ENCODE measurements at places on chromosomes 3 and 15.

DNA sequence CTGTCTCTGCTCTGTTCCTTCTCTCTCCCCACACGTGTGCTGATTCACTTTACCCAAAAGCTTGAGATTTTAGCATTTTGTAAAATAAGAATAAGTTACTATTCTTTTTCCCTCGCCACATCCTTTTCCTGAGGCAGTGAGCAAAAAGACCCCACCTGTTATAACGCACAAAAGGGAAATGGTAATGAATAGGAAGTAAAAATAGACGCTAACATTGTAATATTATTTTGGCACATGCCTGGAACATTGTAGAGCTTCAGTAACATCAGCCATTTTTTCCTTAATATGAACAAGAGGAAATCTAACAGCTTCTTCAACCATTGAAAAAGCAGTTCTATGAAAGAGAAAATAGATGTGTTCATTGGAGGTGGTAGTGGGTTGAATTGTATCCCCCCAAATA, 40.5 kb downstream of the CD200 start:
- DNase-seq = no peak

DNA sequence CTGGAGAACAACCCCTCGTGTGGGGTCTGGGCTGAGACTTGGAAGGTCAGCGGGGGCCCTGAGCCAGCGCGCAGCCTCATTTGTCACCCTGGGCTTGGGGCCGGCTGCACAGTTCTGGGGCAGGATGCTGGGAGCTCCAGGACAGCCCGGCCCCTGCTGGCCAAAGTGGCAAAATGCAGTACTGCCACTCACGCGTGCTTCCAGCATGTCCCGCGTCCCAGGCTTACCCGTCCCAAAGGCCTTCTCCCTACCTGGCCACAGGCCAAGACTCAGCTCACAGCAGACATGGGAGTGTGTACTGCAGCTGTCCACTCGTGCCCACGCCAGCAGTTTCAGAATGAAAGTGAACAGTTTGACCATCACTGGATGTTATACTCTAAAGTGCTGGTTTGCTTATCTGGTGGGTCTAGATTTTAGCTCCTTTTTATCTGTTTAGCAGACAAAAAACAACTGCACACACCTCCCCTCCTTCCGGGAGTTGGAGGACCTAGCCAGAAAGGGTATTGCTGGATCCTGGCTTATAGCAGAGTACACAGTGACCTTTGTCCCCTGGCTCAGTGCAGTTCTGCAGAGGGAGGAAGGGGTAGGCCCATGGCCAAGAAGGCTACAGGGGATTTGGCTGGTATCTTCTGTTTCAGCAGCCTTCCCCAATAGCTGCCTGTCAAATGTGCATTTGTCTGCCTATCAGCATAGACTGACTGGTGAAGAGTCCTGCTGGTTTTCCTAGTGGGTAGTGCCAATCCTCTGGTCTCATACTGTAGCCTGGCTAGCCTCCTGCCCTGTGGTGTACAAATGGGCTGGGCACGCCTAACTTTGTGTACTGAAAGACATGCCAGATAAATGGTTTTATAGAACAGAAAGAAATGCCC, 23.2 kb upstream of the IP6K2 start:
- peak; percentile 27 for DNase-seq

GRCh38 chr3:356952-357351, 160.4 kb downstream of the CHL1 start:
- DNase-seq = no peak

- no peak for DNase-seq
These were observed 33.1 kb downstream of the ARMC8 start for GRCh38 chr3:138220242-138220641.

GRCh38 chr3:97647441-97647982, 117.0 kb upstream of the ARL6 start:
- DNase-seq = no peak

DNA sequence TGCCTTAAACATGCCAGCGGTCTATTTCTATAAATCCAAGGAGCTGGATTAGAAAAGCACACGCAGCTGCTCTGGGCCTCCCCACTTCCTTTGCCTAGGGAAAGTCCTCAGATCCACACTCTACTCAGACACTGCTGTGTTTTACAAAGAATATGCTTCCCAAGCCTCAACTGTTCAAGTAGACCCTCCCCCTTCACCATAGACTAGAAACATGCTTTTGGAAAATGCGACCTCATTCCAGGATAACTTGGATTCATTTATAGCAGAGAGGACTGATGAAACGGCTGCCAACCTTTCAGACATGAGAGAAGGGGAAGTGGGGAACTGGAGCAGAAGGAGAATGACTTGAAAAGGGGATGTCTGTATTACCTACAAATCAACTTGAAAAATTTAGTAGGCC, 64.0 kb downstream of the P3H2 start:
- DNase-seq = no peak

DNA sequence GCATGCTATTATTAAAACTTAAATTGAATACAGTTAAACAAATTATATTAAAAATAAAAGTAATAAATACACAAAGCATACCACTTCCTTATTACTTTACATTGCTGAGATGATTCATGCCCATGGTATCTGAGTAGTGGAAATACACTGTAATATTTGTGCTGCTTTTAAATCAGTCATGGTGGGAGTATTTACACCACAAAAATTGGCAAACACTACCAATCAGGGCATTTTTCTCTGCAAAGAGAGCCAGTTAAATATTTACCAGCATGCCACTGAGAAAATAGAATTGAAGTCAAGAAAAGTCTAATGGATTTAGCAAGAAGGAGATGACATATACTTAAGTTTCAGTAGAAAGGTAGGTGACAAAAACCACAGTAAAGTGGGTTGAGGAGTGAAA, 19.6 kb downstream of the PPARG start:
- no peak for DNase-seq

- DNase-seq = no peak
These were observed 16.1 kb downstream of the WDR53 start for GRCh38 chr3:196552253-196552652.

GRCh38 chr3:174955513-174956016, 96.4 kb downstream of the NAALADL2 start:
- DNase-seq = no peak

DNA sequence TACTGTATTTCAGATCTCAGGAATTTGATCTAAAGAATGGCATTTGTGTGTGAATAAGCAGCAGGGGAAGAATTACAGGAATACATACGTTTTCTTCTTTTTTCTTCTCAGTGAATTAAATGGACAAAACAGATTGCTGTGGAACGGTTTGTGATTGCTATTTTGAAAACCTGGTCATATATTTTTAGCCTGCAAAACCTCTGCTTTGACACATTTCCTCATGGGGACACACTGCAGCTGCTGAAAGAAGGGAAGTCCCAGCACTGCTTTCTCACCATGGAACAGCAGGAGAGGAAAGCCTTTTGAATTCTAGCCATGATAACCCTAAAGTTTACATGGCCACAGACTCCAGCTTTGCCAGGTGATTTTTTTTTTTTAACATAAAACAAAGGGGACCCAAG, 315.0 kb downstream of the OXSM start:
- DNase-seq = no peak

DNA sequence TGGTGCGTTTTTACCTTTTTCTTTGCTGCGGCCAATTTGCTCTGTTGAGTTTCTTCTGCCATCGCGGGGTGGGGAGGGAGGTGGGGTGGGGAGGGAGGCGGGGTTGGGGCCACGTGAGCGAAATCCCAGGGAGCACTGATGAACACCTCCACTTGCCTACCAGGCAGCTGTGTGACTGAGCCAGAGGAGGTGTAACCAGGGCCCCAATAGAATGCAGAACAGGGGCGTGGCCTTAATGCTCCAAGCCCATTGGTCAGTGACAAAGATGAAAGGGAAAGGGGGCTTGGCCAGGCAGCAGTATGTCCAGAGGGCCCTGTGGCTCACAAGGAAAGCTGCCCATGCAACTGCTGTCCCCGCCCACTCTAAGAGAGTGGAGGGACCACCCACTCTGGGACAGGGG, 21.4 kb upstream of the OR4F6 start:
- no peak for DNase-seq

DNA sequence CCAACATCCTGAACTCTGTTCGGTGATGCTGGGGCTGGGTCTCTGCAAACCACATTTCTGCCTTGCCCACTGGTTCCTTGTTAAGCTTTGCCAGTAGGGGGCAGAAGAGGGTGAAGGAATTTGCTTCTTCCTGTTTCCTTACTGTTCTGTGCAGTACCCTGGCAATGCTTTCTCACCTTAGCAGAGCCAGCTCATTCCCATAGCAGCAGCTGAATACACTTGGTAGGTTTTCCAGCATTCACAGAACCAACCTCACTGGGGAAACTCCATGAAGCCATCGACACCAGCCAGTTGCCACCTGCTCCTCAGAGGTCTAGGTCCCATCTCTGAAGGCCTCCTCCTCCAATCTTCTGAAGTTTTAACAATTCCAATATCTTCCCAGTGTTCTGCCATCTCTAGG, 308.4 kb downstream of the PDCD6IP start:
- no peak for DNase-seq

DNA sequence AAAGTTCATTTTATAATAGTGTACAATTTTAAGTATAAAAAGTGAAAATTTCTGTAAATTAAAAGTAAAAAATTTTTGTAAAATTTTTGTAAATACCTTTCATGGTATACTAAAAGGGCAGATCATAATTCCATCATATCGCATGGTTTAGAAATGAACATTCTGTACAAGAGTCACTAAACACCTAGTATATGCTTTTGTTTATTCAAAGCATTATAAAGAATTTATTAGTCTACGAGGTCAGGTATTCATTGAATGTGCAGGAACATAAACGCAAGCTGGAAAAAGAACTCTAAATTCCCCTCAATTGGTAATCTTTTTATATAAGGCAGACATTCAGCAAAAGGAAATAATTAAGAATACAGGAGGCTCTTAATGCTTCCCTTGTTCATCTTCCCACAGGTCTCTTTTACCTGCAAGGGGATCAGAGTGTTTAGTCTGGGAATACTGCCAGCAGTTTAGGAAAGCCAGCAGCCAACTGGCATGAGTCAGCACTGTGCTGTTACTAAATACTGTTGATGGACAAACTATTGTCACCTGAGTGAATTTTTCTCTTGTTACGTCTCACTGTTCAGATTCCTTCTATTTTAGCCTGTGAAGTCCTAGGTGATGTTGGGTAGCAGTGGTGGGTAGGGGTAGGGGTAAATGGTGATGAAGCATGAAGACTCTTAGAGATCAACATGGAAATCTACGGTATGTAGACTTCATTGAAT, 70.1 kb downstream of the UQCC5 start:
- DNase-seq = no peak

GRCh38 chr3:107629566-107629965, 106.8 kb downstream of the BBX start:
- DNase-seq = no peak

- DNase-seq = no peak
These were observed 233.1 kb upstream of the PLSCR5 start for GRCh38 chr3:146838221-146838620.

GRCh38 chr15:101618851-101619614, 33.1 kb downstream of the TM2D3 start:
- DNase-seq = no peak

DNA sequence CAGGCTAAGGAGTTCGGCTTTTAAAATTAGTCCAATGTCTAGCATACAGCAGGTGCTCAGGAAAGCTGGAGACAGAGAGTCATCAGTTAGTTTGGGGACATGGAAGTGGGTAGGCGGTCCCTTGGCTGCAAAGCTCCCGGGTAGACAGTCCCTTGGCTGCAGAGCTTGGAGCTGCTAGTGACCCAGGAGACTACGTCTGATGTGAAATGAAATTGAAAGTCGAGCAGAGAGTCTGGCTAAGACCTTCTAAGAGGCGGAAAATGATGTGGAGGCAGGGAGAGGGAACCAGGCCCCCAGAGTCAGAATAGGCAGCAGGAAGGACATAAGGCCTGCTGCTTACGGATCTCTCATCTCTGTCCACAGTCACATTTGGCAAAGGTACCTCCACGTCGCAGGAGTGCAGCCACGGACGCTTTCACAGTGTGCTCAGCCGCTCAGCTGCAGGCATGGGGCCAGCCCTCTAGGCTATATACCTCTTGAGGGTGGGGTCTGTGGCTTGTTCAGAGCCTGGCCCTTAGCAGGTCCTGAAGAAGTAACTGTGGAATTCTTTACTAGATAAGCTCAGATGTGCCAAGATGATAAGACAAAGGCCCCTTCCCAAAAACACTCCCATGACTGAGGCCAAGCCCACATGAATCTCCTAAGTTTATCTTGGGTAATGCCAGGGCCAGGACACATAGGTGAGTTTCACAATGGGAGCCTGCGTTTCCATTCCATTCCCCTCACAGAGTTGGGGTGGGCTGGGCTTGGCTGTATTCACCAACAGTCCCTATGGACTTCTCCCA, 131.7 kb downstream of the XXYLT1 start:
- DNase-seq = no peak

GRCh38 chr3:9698293-9698692, 5.3 kb upstream of the CPNE9 start:
- DNase-seq = no peak

DNA sequence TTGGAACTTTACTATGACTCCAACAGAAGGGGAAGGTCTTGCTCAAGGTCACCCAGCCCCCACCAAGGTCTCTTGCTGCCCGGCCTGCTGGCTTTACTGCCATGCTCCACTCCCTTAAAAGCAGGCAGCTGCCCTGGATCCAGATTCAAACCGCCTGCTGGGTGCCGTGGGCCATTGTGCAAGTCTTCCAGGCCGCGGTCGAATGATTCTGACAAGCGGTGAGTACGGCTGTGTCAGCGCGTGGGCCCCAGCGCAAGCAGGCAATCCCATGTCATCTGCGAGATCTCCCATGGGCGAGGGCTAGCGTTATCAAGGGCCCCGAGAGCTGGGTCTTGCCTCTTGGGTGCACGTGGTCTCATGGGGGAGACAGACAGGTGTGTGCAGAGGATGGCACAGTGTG, 37.6 kb downstream of the CORO2B start:
- no peak for DNase-seq

DNA sequence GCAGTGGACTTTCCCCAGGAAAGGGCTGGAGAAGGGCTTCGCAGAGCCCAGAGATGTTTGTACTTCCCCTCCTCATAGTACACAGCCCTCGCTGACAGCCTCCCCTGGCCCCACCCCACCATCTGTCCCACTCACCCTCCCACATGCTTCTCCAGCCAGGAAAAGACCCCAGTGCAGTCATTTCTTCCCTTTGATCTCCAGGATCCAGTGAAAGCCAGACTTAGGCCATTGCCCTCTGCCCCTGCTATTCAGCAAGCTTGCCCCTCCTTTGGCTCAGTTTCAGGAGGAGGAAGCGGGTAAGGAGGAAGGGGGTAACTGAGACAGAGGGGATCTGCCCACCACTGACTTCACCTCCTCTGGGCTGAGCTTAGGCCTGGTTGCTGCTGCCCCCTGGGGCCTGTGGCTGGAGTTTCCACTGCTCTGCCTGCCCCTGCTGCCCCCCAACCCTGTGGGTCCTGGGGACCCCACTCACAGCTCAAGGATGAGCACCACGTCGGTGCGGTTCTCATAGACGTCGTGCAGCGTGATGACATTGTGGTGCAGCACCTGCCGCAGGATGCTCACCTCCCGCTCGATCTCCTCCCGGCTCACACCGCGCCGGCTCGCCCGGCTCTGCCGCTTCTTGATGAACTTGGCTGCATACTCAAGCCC, 63.1 kb downstream of the DAPK2 start:
- DNase-seq = no peak

GRCh38 chr15:35078221-35078915, 6.7 kb downstream of the NANOGP8 start:
- DNase-seq = peak; percentile 19
